Ovary (tissue), 10 donors: ENCODE measurements at places on chromosomes 7 and 10.
A peak's percentile ranks its signal among the peaks of the same experiment; 100 is the strongest.

GRCh38 chr7:10429511-10429910, 544.2 kb upstream of the PHF14 start:
- no peak for DNase-seq

DNA sequence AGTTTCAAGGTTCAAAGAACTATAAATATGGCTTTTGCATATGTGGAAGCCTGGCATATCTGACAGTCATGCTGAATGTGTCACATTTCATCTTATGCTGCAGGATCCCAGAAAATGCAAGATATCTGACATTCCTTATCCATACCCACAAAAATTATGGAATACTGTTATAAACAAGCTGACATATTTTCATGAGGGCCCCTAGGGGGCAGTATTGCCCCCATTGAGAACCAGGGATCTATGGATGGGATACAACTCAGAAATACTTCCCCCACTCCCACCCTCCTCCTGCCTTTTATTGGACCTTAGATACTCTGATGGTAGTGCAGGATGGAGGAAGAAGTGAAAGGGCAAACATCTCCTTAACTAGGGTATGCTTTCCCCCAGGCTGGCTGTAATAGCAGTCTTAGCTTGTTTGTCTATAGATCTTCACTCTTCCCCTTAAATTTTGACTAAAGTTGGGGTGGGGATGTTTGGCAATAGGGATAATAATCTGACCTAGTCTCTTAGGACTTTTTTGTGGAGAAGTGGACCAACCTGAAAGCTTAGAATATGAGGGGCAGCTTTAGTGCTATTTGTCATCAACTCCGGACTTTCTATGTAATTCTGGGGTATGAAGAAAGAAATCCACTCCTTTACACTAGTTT, 3.5 kb upstream of the GNGT1 start:
- DNase-seq: no peak

DNA sequence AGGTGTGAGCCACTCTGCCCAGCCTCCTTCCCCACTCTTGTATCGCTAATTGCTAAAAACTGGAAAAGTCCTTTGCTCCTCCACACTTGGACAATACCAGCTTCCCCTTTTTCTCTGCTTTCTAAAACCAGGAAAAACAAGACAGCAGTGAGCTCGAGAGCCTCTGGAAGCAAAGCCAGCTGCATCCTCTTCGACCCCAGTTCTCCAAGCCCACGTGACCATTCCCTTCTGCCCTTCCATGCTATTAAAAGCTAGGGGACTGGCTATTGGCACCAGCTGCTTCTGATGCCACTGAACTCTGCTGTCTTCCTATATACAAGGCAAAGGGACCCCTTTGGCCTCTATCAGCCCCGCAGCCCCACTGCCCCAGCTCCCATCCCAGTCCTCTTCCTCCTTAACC, 92.2 kb downstream of the SPDYE5 start:
- no peak for DNase-seq

- DNase-seq: no peak
Observed at GRCh38 chr10:60315311-60315710, 74.4 kb downstream of the ANK3 start.

DNA sequence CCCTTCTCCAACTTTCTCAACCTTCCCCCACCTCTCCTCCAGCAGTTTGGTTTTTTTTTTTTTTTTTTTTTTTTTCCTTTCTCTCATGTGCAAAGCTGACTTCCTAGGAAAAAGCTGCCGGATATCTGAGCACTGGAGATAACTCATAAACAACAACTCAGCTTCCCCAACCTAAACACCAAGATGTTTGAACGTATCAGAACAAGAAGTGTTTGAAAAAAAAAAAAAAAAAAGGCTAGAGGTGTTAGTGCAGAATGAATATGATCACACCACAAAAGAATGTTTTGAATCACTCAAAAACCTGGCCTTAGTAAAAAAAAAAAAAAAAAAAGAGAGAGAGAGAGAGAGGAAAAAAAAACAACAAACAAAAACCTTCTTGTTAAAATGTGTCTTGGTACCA, 11.2 kb downstream of the GATA3 start:
- DNase-seq: no peak

GRCh38 chr7:116670409-116671015, 1.5 kb upstream of the MET start:
- no peak for DNase-seq

DNA sequence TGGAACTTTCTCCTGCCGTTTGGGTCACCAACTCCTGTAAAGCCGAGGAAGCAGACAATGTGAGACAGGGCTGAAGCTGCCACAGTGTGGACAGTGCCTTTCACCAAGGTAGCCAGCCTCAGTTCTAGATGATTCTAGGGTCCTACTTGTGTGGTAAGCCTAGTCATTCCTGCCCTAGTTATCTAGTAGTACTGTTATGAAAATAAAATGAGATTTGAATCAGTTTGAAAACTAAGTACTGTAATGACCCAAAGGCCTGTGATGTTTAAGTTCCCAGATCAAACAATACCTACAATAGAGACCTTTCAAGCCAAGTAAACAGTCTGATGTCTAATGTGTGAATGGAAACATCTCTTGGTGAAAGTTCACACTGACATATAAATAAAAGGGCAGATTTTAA, 37.1 kb downstream of the POLL start:
- no peak for DNase-seq

- DNase-seq: peak; percentile 66
Observed at GRCh38 chr7:46173476-46174195, 252.6 kb upstream of the IGFBP3 start.

DNA sequence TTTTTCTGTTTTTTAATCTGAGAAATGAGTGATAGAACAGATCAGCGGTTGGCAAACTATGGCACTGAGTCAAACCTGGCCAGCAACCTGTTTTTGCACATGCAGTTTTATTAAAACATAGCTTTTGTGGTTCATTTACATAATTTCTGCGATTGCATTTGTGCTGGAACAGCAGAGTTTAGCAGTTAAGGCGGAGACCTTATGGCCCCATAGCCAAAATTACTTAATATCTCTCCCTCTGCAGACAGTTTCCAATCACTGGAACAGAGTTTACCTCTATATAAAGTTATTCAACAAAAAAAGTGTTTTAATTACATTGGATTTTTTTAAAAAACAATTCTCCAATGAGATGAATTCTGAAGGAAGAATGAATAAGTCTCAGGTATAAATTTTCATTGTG, 212.1 kb downstream of the DGKB start:
- no peak for DNase-seq

GRCh38 chr10:3735175-3735574, 49.8 kb downstream of the KLF6 start:
- no peak for DNase-seq

GRCh38 chr7:114622221-114622620, 207.6 kb downstream of the FOXP2 start:
- DNase-seq: no peak

DNA sequence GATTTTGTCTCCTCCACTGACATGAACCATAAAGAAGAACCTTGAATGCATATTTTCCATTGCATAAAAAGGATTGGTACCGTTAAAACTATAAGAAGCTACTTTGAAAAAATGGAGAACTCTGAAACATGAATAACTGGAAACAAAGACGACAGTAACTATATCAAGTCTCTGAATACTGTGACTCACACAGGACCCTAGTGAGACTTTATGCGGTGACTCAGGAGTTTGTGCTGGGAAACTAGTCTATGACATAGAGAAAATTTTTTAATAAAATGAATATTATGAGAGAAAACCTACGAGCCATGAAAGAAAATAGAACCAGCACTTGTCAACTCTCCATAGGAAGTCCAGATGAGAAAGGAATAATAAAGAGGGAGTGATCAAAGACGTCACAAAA, 339.9 kb upstream of the ADARB2 start:
- no peak for DNase-seq

DNA sequence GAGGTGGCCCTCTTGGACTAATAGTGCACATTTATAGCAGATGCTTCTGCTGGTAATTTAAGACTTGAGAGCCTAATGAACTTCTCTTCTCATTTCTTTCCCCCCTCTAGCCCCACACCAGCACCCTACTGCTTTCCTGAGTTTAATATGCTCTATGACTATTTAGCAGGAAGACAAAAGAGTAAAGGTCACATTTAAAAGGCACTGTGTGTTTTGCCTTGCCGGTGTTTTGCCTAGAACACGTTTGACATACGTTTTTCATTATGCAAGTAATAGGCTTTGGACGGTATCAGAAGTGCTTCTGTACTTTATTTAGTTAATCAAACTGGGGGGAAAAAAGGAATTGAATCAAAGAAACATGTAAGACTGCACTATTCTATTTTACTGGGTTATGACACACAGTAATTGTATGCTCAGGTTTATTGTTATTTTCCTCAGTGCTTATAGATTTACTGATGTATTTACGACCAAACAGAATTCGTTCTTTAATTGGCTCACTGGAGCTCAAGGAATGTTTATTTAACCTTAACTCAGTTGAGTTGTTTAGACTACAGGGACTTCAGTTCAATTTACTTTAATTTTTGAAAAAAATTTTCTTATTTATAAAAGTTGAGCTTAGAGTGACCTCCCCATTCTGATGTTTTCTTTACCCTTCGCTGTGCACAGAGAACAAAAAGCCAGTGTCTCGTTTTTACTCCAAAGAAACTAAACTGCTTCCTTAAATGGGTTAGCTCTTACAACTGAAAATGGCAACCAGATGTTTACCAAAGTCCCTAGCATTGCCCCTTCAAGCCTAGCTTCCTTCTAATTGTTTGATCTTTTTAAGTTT, 35.4 kb downstream of the CPED1 start:
- no peak for DNase-seq

DNA sequence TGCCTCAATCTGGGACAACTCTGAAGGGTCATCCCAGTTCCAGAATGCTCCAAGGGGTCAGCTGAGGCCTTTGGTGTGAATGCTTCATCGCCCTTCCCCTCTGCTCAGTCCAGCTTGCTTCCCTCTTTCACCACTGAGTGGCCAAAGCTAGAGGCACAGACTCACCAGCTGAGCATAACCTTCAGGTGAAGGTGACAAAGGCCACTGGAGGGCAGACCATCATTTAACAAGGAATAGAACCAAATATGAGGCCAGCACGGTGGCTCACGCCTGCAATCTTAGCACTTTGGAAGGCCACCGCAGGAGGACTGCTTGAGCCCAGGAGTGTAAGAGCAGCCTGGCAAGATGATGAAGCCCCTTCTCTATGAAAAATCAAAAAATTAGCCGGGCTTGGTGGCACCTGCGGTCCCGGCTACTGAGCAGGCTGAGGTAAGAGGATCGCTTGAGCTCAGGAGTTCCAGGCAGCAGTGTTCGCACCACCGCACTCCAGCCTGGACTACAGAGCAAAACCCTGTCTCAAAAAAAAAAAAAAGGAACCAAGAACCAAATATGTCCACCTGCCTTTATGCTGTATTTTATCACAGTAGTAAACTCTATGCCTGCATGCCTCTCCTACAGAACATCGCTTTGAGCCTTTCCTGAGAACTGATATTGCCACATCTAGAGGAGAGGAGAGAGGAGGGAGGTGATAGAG, 13.4 kb downstream of the PRKAG2 start:
- no peak for DNase-seq

DNA sequence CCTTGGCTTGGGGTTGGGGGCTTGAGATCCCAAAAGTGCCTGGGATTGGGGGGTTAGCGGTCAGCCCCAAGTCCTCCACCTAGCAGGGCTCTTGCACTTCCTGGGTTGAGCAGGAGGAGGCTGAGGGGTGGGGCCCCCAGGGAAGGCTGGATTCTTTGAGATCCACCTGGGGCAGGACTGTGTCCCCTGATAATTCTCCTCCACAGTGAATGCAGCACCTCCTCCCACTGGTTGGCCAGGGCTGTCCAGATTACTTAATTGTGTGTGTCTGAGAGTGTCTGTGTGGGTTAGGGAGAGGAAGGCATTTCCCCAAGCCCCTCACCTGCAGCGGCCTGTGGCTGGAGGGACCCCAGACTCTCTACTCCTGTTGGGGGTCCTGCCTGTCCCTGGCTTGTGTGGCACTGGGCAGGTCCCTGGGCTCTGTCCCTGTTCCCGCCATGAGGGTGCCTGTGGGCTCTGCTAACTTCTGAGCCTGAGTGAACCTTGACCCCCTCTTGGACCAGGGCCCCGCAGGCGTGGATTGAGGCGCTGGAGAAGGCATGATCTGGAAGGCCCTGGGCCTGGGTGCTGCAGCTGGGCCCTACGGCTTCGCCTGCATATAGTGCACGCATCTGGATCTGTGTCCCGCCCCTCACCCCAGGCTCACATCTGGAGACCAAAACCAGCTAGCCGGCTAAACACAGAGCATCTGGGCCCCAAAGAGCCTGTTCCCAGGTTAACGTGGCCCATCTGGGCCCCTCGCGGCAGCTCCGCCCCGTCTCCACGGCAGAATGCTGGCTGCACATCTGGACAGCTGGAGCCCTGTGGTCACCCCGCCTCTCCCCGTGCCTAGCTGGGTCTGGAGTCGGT, 10.4 kb downstream of the TMEM270 start:
- DNase-seq: no peak

- no peak for DNase-seq
Observed at GRCh38 chr10:55374917-55375316, 573.9 kb upstream of the PCDH15 start.
